Renal cortical epithelial cell (primary cell): ENCODE measurements at places on chromosomes 1 and 21. TPM values are rescaled to one million over a fixed set of nuclear protein-coding genes. Genes with fewer than 3 reads are reported as not detected.
A peak's percentile ranks its signal among the peaks of the same experiment; 100 is the strongest.

GRCh38 chr1:199856216-199856780, 171.2 kb upstream of the NR5A2 start:
- no peak for DNase-seq

- DNase-seq: peak; percentile 75
These were observed 19.4 kb downstream of the ENO1 start for GRCh38 chr1:8858888-8859706.

Gene KRTAP12-2
- total RNA-seq: not detected in 2 replicates

Gene FNDC5
- total RNA-seq: 0.70 TPM in 1 of 2 replicates, not detected in the other
